ENCODE measurements at places on chromosomes 6 and 20.

DNA sequence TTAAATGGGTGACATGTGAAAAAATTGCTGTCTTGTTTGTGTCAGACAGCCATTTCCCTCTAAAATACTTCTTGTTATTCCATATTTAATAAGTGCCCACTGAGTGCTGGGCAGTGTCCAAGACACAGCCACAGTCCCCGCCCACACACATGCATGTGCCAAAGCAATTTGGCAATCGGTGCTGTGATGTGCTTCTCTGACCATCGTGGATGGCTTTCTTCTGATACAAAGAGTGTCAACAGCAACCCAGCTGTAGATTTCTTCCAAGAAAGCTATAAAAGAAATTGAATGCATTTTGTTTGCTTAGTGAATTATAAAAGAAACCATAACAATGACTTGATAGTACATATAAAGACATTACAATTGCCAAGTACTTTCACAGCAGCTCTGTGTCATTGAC is 140.5 kb upstream of the ATXN1 start:
- no peak for DNase-seq

DNA sequence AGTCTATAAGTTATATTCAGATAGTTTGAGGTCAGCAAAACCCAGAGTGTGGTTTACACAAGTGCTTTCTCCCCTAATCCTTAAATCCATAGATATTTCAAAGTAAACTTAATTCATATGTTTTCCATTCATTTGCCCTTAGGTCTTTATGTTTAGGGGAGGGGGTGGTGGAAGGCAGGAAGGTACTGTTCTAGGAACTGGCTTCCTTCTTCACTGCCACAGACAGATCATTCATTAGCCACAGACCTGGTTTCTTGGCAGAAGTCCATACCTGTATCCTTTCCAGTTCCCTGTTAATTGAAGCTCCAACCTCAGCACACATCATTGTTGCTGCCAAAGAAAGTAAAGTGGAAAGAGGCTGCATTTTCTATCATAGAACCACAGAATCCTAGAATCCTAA is 123.0 kb downstream of the AIG1 start:
- no peak for DNase-seq

- DNase-seq = peak; percentile 65
These were observed 6.2 kb downstream of the SAPCD1 start for GRCh38 chr6:31768363-31769257.

DNA sequence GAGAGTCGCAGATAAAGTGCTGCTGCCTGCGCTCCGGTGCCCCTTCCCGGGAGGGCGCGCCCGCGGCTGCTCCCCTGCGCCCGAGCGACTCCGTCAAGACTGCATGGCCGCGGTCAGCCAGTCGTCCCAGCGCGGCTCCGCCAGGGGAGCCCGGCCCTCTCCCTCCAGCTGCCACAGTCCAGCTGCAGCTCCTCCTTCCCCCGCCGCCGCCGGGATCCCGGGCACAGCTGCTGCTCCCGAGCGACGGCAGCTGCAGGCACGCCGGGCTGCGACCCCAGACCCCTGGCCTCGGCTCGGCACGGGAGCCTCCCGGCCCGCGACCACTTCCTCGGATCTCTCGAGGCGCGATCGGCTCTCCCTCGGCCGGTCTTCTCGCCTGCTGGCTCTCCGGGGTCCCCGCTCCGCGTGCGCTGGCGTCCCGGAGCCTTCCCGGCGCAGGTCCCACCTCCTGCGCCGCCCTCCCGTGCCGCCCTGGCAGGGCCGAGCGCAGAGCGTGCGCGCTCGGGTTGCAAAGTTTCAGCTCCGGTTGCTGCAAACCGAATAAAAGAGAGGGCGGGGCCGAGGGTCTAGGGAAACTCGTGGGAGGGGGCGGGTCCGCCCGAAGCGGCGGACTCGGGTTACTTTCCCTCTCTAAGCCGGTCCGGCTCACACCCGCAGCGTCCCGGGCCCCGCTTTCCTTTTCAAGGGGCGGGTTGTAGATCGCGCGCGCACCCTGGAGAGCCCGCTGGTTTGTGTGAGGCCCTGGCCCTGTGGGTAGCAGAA is at the start of gene CNKSR3:
Gene CNKSR3 (minus strand): TSS at position 542 of the 762 bp plus-strand sequence. CDS start 571 bp downstream, outside the sequence.
- peak; percentile 72 for DNase-seq

GRCh38 chr6:30169658-30170614 is 6.6 kb downstream of the TRIM15 start:
- peak; percentile 35 for DNase-seq

DNA sequence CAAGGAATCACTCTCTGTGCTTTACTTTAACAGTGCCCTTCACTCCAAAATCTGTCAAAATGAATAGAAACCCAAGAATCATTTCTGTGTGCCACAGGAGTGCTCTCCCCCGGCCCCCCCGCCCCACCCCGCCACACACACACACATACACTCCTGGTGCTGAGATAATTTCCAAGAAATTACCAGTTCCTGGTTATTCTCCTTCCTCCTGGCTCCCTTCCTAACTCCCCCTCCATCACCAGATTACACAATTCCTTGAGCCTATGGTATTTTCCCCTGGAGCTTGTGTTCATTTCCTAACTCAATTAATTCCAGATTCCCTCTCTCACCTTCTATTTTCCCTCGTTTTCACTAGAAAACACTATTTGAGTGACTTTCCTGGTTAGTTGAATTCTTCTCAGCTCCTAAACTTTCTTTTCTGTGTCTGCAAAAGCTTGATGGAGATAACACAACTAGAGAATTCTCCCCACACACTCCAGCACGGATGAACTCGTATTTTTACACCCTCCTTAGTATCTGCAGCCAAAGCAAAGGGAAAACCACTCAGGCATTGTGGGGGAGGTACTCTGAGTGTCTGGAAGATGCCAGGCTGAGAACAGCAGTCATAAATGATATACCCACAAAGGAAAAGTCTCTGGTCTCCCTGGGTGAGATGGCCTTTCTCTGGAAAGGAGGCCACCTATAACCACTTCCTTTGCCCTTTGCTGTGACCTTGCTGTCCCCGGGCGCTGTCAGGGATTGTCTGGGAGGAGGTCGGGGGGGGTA is 1.9 kb upstream of the SLC24A3 start:
- DNase-seq = no peak

DNA sequence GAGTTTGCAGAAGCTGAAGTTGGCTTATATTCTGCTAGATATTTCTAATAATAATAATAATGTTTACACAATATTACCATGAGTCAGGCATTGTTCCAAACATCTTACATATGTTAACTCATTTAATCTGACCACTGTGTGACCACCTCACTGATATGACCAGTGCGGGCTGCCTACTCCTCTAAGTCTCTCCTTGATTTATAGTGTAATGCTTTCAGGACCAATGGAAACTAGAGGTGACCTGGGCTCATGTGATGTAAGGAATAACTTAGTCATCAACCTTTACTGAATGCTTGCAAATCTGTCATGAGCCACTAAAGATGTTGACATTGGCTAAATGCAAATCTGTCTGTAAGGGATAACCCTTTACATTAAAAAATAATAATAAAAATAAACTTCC is 51.1 kb upstream of the GPR6 start:
- no peak for DNase-seq

GRCh38 chr6:113181164-113181563 is 676.0 kb upstream of the MARCKS start:
- peak; percentile 66 for DNase-seq

DNA sequence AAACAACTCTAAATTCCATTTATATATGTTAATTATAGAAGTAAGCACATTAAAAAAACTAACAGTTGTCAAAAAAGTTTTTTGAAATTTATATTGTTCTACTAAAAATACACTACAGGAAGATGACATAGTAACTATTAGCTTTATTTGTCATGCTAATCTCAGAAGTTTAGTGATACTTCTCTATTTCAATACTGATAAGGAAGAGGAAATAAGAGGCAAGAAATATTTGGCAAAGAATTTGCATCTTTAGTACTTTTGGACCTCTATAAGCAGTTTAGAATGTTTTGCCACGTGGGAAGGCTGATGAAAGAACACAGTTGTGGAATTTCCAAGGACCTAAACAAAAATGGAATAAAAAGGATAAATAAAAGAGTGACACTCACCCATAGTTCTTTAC is 12.6 kb downstream of the IFNGR1 start:
- no peak for DNase-seq
